A549 treated with RU486 at 1 μM for 4 hours (cell line): ENCODE measurements at places on chromosomes 2 and 18. TPM values are rescaled to one million over a fixed set of nuclear protein-coding genes. Genes with fewer than 3 reads are reported as not detected.

The AGXT gene
- not detected in 5 replicates for total RNA-seq

The HOXD13 gene
- 0.15 to 0.29 TPM (median 0.16 TPM) in 5 replicates for total RNA-seq

The EDAR gene
- 0.02 TPM in 1 of 5 replicates, not detected in the others for total RNA-seq

The RSAD2 gene
- 0.16 to 0.67 TPM (median 0.26 TPM) in 5 replicates for total RNA-seq

The PROC gene
- 2.3 to 4.3 TPM (median 3.6 TPM) in 5 replicates for total RNA-seq

The ZNF892 gene
- 0.23 to 0.51 TPM (median 0.42 TPM) in 5 replicates for total RNA-seq

The THSD7B gene
- not detected in 5 replicates for total RNA-seq

The SMIM21 gene
- total RNA-seq: not detected in 5 replicates

The ERICH2 gene
- not detected in 5 replicates for total RNA-seq

The POU3F3 gene
- total RNA-seq: 0.02 to 0.06 TPM in 2 of 5 replicates, not detected in the others

The SALL3 gene
- total RNA-seq: not detected in 5 replicates

The MOB1A gene
- 50.7 to 86.2 TPM (median 82.2 TPM) in 5 replicates for total RNA-seq

The GPAT2 gene
- total RNA-seq: not detected in 5 replicates

The SERPINB11 gene
- 0.22 TPM in 1 of 5 replicates, not detected in the others for total RNA-seq

The CRYGC gene
- total RNA-seq: not detected in 5 replicates

The ROCK2 gene
- 16.2 to 36.7 TPM (median 29.1 TPM) in 5 replicates for total RNA-seq

The DCDC2C gene
- total RNA-seq: 0.24 to 0.54 TPM (median 0.30 TPM) in 5 replicates

The TBC1D8 gene
- 39.5 to 53.8 TPM (median 50.6 TPM) in 5 replicates for total RNA-seq

The KCNJ13 gene
- not detected in 5 replicates for total RNA-seq

The FHOD3 gene
- total RNA-seq: 2.9 to 3.7 TPM (median 3.1 TPM) in 5 replicates

The DYNAP gene
- not detected in 5 replicates for total RNA-seq

The DHRS9 gene
- total RNA-seq: 2.8 to 5.8 TPM (median 3.7 TPM) in 5 replicates

The EVA1A gene
- 12.3 to 18.2 TPM (median 14.5 TPM) in 5 replicates for total RNA-seq

The HS6ST1 gene
- 9.1 to 14.4 TPM (median 12.9 TPM) in 5 replicates for total RNA-seq

The DSG4 gene
- not detected in 5 replicates for total RNA-seq
